MM.1S (cell line): ENCODE measurements at places on chromosomes 5 and 9.

DNA sequence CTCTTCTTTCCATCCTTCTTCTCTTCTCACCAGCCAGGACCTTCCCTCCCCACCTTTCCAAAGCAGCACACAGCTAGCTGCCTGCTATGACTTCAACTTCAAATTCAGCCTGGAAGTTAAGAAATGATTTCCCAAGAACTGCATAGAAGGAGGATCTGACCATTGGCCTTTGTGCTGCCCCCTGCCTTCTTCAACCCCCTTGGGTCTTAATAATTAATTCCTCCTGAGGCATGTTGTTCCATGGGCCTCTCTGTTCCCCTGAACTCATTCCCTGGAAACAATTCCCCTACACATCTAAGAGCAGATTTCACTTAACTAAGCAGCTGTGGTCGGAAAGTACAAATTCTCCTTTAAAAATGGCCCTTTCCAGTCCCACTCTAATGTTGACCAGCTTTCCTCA lies 62.4 kb downstream of the ADAMTS12 start:
- DNase-seq = no peak

DNA sequence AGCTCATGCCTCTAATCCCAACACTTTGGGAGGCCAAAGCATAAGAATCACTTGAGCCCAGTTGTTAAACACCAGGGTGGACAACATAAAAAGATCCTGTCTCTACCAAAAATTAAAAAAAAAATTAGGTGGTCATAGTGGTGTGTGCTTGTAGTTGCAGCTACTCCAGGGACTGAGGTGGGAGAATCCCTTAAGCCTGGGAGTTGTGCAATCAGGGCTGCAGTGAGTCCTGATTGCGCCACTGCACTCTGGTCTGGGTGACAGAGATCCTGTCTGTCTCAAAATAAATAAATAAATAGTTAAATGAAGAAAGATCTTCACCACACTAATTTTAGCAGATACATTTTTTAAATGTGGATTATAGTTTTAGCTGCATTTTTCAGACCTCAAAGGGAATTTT lies 433.2 kb downstream of the MAT2B start:
- no peak for DNase-seq

DNA sequence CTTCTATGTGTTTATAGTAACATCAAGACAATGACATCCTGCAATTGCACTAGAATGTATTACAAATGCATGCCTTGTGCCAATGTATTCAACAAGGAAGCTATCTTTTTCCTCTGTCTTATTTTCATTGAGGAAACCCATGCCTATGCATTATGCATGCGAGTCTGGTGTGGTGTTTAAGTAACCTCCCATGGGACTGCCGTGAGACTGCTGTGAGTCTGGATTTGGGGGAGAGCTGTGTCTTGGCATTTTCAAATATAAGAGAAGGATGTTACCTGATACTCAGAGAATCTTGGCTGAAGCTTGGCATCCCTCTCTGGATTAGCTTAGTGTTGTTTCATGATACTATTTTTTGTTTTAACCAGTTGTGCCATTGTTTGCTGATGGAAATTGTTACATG lies 98.3 kb downstream of the F2RL2 start:
- DNase-seq = no peak

DNA sequence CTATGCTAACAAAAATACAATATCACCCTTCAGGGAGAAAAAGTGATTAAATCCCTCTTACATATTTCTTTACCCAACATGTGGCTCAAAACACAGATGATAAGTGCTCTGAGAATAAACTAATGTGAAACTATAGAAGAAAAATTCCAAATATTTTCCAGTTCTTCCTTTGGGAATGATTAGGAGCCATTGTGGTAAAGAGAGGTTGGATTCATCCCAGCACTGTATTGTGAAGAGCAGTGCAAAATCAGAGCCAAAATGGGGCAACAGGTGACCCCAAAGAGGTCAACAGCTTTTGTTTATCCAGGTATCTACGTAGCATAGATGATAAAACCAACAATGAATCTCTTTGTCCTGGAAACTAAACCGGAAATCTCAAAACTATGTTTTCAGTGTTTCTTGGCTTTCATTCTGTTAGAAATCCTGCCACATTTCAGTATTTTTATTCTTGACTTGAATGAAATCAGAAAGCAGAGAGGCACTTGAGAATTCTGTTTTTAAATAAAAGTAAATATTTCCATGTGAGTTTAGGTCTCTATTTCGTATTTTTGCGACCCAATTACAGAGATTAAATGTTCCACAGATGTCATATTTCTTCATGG lies 120.4 kb upstream of the FST start:
- DNase-seq = no peak

DNA sequence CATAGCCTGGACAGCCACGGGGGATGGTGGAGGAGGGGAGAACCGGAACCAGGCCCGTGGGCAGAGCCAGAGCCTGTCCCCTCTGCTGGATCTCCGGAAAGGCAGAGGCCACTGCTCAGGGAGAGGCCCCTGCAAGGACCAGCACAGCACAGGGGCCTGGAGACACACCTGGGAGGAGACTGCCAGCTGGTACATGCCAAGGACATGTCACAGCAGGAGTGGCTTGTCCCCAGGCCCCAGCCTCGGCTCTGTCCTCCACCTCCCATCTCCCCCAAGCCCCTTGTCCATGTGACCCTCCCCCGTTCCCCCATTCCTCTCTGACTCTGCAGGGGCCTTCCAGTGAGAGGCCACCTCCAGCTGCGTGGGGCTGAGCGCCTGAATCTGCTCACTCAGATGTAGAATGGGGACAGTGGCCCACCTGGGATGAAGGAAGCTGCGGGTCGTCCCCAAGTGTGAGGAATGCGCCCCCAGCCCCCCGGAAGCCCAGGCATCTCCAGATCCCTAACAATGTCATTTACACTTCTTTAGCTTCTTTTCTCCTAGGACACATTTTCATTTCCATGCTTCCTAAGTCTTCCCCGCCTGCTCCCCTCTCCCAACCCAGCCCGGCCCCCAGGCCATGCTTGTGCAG lies 349.6 kb upstream of the IRX2 start:
- DNase-seq = no peak

DNA sequence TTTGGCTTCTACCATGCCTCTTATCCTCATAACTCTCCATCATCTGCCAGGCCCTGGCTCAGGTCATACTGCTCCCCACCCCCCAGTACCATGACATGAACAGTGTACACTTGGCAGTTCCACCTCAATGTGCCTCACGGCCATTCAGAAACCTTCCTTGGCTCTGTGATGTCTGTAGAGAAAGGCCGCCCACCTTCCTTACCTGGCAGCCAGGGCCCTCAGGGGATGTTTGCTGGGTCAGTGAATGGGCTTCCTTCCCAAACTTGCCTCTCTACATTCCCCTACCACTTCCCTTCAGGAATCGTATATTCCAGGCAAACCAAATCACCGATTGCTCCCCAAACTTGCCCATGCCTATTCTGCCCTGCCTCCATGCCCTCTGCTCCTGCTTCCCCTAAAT lies 101.1 kb downstream of the PSD2 start:
- no peak for DNase-seq

- no peak for DNase-seq
Observed at GRCh38 chr9:21135736-21136135, 5.9 kb downstream of the IFNW1 start.

GRCh38 chr9:36284226-36284625 lies 26.0 kb upstream of the GNE start:
- no peak for DNase-seq

DNA sequence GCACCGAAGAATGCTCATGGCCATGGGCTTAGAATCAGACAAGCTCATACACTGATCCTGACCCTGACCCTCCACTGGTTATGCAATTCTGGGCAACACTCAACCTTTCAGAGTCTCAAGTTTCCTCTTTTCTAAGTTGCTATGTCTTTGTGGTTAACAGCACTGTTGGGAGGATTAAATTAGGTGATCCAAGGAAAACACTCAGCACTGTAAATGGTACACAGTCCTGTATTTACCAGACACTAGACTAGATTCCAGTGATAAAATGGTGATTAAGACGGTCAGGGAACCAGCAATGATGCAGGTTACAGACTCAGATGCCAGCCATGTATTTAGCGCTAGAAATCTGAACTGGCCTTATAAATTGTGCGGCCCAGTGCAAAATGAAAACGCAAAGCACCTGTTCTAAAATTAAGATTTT lies 8.1 kb downstream of the ARL15 start:
- no peak for DNase-seq

- no peak for DNase-seq
Observed at GRCh38 chr5:1538741-1539392, 15.1 kb upstream of the LPCAT1 start.

DNA sequence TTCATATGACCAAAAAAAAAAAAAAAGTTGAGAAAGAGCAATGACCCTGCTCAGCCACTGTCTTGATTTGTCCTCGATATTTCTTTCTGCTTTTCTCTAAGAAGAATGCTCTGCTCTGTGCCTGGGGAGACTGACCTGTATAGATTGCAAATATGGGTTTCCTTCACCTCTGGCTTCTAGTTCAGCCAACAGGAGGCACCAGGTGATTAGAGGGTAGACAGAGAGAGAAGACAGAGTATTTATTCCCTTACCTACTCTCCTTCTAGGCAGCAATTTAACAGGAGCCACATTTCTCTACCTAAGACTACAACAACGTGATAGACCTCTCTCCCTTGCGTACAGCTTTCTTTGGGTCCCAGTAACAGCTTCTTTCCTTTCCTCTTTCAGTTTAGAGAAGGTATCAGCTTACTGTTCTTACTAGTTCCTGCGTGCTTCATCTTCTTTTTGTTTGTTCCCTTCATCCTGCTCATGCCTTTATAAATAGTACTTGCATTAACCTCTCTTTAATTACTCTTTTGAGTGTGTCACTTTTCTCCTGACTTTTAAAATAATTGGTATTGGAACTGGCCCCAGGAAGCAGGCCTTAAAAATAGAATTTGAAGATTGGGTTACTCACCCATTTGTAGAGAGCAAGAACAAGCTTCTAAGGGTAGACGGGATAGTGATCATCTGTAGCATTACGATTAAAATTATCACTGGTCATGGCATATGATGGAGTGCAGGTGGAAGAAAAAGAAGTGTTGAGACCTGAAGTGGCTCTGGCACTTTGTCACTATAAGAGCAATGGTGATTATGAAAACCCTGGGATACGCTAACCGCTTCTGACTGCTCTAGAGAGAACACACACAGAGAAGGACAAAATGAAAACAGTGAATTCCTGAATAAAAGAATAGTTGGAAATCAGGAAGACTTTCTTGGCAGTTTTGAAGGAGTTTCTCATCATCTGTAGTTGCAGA lies 161.2 kb upstream of the FSTL4 start:
- no peak for DNase-seq

GRCh38 chr5:126339215-126339805 lies 83.9 kb upstream of the GRAMD2B start:
- DNase-seq = peak; percentile 81

DNA sequence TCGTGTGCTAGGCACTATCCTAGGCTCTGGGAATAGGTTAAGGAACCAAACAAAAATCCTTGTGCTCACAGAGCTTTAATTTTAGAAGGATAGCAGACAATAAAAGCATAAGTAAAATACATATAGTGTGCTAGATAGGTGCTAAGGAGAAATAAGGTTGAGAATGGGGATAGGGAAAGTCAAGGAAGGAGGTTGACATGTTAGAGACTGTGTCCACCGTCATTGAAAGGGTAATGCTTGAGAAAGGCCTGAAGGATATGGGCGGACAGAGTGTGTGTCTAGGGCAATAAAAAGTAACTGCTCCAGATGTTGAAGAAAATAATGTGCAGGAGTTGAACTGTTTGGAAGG lies 482 bp upstream of the TDRD7 start:
- DNase-seq = no peak

GRCh38 chr5:72649449-72649848 lies 142.2 kb upstream of the ZNF366 start:
- DNase-seq = no peak

DNA sequence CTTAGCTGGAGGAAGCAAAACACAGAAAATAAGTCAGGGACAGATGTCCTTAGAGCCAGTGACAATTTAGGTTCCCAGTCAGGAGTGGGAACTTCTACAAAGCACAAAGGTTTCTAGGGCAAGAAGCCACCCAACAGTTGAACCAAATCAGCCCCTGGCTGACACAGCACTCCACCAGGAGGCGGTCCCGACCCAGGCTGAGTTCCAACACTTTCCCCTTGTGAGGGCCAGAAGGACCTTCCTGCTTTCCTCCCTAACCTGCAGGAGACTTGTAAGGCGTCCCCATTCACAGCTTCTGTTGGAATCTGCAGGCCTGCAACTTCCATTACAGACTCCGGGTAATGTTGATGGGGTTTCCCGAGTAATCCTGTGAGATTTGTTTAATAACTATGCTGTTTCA lies 416.4 kb upstream of the IRX1 start:
- no peak for DNase-seq

DNA sequence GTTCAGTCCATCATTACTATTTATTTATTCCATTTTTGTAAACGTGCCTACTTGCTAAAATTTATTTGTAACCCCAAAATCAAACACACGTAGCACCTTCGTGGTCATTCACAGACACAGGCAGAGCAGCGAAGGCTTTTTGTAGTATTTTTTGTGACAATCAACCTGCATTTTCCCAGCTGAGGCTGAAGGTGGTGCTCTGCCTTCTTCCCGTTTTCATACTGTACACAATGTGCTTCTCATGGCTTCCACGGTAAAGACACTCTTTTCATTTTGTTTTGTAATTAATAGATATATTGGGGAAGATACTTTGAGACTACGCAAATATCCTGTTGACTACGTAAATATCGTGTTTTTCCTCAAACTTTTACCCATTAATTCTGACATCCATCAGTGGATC lies 19.4 kb downstream of the DAP start:
- DNase-seq = no peak

DNA sequence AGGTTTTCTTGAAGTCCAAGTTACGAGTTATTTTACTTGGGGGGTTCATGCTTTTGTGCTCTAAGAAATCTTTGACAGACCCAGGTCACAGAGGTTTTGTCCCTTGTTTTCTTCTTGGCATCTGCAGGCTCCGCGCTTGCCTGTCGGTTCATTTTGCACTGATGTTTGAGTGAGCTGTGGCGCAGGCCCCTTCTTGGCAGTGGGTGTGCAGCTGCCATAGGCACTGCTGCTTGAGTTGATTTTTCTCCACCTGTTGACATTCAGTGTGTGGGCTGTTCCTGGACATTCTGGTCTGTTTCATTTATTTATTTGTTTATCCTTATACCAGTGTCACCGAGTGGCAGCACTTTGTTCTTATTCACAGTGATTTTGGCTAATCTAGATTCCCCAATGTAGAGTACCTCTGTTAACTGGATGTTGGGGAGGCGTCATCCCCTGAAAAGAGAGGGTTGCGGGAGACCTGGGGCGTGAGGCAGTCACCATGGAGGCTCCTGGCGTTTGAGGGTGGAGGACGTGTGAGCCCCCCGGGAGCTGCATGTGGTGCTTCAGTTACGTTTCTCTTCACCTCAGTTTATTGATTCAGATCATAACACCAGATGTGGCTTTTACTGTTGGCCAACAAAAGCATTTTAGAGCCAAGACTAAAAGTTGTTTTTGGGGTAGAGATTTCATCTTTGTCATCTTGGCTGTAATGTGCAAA lies 121.4 kb upstream of the CACNA1B start:
- no peak for DNase-seq

- no peak for DNase-seq
Observed at GRCh38 chr5:114695292-114695904, 333.5 kb downstream of the KCNN2 start.

DNA sequence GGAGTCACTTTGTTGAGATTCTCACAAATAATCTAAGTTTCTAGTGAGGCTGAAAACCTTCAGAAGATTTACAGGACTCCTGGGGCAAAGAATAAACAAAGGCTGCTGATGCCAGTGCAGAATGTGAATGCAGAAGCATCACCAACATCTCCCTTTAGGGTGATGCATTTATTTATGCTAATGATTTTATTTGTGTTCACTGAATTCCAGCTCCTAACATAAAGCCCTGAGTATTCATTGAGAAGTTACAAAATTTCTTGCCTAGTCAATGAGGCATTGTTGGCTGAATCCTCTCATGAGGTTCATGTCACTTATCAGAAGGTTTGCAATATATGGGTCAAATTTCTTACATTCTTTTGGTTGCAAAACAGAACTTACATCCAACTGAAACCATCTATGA lies 70.0 kb downstream of the GRIN3A start:
- DNase-seq = no peak
